ENCODE measurements at places on chromosomes 16 and 17. TPM values are rescaled to one million over a fixed set of nuclear protein-coding genes. Genes with fewer than 3 reads are reported as not detected.
A peak's percentile ranks its signal among the peaks of the same experiment; 100 is the strongest.

UBE2G1 gene
- 37.7 TPM for total RNA-seq

DNA sequence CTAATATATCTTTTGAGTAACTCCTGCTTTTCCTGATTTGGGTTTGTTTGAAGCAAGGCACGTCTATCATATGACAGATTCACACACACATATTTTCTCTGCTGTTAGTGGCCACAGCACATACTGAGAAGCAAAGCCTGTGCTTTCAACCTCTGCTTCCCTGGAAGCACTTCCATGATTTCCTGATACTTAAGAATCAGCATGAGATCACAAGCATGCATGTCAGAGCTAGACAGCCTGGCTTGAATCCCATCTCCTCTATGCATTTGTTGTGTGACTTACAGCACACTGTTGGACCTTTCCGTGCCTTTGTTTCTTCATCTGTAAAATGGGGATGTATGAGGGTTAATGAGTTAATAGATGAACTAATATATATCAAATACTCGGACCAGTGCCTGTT lies 151.1 kb upstream of the NOL11 start:
- no peak overlapping the region for H3K4me3 ChIP-seq
- no peaks in the 10 kb centered on the region for H3K36me3 ChIP-seq
- H3K27ac ChIP-seq: no peak overlapping the region
- peak; percentile 51 for DNase-seq

DNA sequence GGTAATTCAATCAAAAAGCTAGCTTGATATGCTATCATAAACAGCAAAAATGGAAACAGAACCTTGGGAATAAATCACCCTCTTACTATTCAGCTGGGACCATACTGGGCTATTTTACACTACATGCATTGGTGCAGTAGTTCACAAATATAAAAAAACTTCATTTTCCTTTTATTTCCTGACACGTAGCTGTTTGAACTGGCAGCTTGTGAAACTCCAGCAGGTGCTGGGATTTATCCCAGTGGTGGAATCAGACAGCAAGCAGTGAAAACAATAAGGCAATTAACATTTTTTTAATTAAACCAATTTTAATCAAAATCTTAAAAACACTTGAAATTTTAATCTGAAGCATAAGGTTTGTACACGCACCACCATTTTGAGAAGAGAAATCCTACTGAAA lies 240.4 kb upstream of the IRX5 start:
- H3K4me3 ChIP-seq: no peak overlapping the region
- H3K27me3 ChIP-seq: peaks cover 3% of the 10 kb centered on the region
- H3K36me3 ChIP-seq: no peaks in the 10 kb centered on the region
- DNase-seq: no peak
- no peaks in the 10 kb centered on the region for H3K4me1 ChIP-seq

- no peaks in the 10 kb centered on the region for H3K4me1 ChIP-seq
- no peak overlapping the region for H3K27ac ChIP-seq
- peaks cover under 1% of the 10 kb centered on the region for H3K27me3 ChIP-seq
- H3K36me3 ChIP-seq: no peaks in the 10 kb centered on the region
- no peak overlapping the region for H3K4me3 ChIP-seq
These were observed 24.2 kb downstream of the KLHL36 start for GRCh38 chr16:84672276-84673202.

TUBG2 gene
- total RNA-seq: 13.8 TPM

DNA sequence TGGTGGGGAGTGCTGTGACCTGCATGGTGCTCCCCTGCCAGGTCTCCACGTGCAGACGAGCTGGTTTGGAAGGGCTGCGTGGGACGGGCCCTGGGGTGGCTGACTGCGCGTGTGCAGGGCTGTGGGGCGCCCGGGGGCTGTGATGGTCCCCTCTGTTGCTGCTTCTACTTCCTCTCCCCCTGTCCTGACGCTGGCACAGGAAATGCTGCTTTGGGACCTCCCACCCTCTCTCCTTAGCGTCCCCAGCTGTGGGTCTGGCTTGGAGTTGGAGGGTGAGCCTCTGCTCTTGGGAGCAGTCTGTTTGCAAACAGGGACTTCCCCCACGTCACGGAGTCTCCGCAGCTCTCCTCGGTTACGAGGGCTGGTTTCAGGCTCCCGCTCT lies 35.2 kb downstream of the TSC2 start:
- H3K4me3 ChIP-seq: no peak overlapping the region
- peaks cover 40% of the 10 kb centered on the region for H3K36me3 ChIP-seq
- no peak for DNase-seq
- no peak overlapping the region for H3K27ac ChIP-seq
- H3K27me3 ChIP-seq: no peaks in the 10 kb centered on the region
- no peaks in the 10 kb centered on the region for H3K4me1 ChIP-seq

- no peak overlapping the region for H3K4me3 ChIP-seq
- no peaks in the 10 kb centered on the region for H3K27me3 ChIP-seq
- H3K4me1 ChIP-seq: no peaks in the 10 kb centered on the region
- DNase-seq: no peak
- H3K27ac ChIP-seq: no peak overlapping the region
These were observed 18.7 kb downstream of the DUS2 start for GRCh38 chr16:68041783-68042182.

DNA sequence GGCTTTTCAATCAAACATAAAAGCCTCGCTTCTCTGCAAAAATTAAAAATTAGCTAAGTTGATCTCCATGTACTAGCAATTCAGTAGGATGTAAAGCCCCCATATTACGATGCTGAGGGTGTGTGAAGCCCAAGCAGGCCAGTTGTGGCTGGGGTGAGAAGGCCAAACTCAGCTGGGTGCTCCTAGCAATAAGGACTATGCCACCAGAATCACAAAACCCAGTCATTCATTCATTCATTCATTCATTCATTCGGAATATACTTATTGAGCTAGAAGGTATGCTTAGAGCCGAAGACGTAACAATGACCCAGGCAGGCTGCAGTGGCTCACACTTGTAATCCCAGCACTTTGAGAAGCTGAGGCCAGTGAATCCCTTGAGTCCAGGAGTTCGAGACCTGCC lies 3.9 kb upstream of the CRYBA1 start:
- no peak for DNase-seq
- peaks cover 37% of the 10 kb centered on the region for H3K4me1 ChIP-seq
- no peak overlapping the region for H3K4me3 ChIP-seq
- H3K27me3 ChIP-seq: no peaks in the 10 kb centered on the region

GRCh38 chr16:75026892-75027391 lies 28.1 kb downstream of the ZNRF1 start:
- H3K27ac ChIP-seq: peak overlapping the region; percentile 73
- no peaks in the 10 kb centered on the region for H3K27me3 ChIP-seq
- H3K4me3 ChIP-seq: no peak overlapping the region
- peaks cover 43% of the 10 kb centered on the region for H3K4me1 ChIP-seq

OR1A1 gene
- total RNA-seq: not detected

DNA sequence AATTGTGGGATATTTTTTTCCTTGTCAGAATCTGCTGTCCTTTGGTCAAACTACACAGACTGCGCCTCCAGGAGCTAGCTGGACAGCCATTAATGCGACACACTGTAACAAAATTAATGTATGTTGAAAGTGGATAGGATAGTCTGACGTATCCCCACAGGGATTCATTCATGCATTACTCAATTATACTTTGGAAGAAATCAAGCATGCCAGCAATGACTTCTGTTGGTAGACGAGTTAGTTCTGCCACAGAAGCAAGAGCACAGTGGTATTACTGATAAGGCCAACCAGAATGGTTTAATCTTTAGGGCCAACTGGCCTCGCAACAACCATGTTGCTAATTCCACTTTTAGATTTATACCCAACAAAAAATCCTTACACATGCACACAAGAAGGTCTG lies 106.4 kb upstream of the TOB1 start:
- no peak for DNase-seq
- H3K27ac ChIP-seq: no peak overlapping the region
- no peak overlapping the region for H3K4me3 ChIP-seq
- H3K27me3 ChIP-seq: no peaks in the 10 kb centered on the region

Measured in osteoblast (primary cell).